ENCODE measurements at places on chromosomes 2 and 18.

GRCh38 chr2:120545521-120546047 is 190.1 kb upstream of the GLI2 start:
- DNase-seq: no peak

DNA sequence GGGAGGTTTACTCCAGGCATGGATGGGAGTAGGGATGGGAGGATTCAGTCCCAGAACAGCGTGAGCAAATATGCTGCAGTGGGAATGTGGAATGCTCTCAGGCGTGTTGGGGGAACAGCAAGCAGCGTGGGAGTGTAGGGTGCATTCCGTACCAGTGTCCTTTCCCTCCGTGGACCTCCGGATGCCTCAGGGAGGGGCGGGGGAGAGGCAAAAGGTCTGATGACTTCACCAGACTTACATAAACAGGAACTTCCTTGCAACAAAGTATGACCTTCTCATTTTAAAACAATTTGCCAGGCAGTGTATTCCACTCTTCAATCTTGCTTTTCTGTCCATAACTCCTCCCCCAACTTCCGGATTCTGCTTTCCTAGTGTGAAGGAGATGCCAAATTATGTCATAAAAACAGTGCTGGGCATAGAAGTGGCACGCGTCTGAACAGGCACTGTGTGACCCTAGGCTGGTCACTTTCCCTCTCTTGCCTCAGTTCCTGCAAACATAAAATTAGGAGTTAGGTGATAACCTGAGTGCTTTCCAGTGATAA is 36.9 kb downstream of the RPL37A start:
- no peak for DNase-seq

GRCh38 chr2:168149150-168149974 is 98.0 kb downstream of the STK39 start:
- DNase-seq: no peak

GRCh38 chr2:60500861-60501260 is 52.6 kb downstream of the BCL11A start:
- DNase-seq: no peak

- no peak for DNase-seq
Observed at GRCh38 chr2:240210198-240210965, 69.9 kb upstream of the OTOS start.

DNA sequence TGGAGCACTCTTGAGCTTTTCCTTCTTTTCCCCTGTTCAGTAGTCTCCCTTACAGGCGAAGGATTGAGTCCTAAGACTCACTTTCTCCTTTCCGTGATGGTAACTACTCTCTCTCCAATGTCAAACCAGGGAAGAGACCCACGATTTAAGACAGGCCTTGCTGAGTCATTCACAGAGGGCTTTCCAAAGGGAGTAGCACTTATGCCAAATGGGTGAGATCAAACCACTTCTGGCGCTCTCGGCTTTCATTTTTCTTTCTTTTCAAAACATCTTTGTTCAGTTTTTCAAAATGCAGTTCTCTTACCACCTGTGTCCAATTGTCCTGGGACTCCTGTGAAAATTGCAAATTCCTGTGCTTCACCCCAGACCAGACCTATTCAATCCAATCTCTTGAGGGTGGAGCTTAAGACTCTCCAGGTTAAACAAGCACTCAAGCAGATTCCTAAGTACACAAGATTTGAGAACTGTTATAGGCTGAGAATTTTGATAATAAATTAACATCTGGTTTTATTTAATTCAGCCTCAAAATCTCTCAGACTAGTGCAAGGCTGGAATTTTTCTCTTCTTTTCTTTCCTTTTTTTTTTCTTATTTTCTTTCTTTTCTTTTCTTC is 14.4 kb upstream of the MRPL19 start:
- DNase-seq: no peak

DNA sequence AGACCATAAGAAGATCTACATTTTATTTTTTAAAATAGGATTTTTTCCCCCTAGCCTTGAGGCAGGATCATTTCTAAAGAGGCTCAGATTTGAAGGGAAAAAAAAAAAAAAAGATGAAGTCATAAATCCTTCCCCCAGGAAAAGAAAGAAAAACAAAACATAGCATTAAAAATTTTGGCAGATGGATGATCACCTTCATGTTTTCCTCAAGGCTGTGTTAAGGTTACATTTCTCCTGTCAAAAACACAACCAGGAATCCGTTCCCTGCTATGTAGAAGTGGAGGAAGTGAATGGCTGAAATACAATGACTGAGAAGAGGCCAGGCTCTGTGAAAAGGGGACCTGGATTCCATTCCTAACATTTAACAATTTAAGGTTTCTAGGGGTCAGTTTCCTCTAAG is 56.2 kb downstream of the EPHA4 start:
- DNase-seq: no peak

DNA sequence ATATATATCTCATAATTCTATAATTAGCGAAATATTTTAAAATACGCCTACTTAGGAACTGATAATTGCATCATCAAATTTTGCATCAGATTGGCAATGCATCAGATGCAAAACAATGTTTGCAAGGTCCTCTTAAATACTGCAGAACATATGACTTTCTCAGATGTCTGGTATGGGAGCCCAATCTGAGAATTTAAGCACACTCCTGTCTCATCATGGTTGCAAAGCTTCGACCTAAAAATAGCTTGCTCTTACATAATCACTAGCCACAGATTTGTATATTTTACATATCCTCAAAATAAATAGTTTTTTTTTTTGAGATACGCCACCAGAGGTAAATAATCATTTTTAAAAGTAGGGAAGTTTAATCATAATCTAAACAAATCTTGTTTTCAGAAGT is 123.2 kb downstream of the CABYR start:
- DNase-seq: no peak

GRCh38 chr18:79814373-79814772 is 16.6 kb downstream of the KCNG2 start:
- no peak for DNase-seq
